Dermis microvascular lymphatic vessel endothelial cell (primary cell): ENCODE measurements at places on chromosomes 5 and 9. TPM values are rescaled to one million over a fixed set of nuclear protein-coding genes. Genes with fewer than 3 reads are reported as not detected.

- DNase-seq: no peak
Measured at GRCh38 chr9:132249690-132250089, 87.8 kb downstream of the NTNG2 start.

TLX3 gene
- not detected in 2 replicates for total RNA-seq

GRCh38 chr5:144566747-144567420 lies 396.2 kb downstream of the KCTD16 start:
- no peak for DNase-seq

DNA sequence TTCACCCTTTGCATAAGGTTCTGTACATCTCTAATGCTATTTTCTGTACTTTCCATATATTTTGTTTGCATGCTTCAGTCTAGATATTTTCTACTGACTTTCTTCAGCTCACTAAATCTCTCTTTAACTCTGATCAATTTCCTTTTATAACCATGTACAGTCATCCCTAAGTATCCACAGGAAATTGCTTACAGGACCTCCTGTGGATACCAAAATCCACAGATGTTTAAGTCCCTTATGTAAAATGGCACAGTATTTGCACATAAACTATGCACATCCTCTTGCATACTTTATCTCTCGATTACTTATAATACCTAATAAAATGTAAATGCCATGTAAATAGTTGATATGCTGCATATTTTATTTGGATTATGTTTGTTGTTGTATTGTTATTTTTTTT lies 442.1 kb downstream of the TLE4 start:
- DNase-seq: no peak

DNA sequence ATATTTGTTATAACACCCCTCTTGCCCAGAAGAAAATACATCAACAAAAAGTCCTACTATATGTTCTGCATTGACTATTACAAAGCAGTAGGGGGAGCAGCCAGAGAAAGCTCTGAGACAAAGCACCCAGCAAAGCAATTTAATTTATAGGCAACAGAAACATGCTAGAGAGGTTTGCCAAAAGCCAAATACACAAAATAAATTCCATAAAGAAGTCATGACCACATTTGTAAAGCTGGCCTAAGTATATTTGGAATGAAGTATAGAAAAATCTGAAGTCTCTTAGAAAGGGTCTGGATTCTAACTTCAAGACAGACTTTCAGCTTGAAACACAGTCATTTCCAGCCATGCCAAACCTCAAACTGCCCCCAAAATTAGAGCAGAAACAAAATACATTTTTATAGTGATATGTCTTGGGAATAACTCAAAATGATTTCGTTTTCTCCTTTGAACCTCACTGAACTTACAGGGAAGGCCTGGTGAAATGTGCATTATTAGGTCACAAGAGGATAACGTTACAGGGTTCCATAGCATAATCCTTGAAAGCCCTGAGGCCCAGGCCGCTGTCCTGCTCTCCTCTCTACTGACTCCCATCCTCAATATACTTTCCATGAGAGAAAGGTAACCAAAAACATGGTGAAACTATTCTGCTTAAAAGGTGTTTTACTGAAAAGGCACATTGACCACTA lies 451.8 kb downstream of the RAB3C start:
- peak; percentile 58 for DNase-seq

- no peak for DNase-seq
Measured at GRCh38 chr5:122607818-122608217, 167.1 kb upstream of the SNX2 start.

CHD1 gene
- total RNA-seq: 47.2 and 51.5 TPM in 2 replicates

- no peak for DNase-seq
Measured at GRCh38 chr9:93859431-93860215, 95.5 kb downstream of the BARX1 start.

DNA sequence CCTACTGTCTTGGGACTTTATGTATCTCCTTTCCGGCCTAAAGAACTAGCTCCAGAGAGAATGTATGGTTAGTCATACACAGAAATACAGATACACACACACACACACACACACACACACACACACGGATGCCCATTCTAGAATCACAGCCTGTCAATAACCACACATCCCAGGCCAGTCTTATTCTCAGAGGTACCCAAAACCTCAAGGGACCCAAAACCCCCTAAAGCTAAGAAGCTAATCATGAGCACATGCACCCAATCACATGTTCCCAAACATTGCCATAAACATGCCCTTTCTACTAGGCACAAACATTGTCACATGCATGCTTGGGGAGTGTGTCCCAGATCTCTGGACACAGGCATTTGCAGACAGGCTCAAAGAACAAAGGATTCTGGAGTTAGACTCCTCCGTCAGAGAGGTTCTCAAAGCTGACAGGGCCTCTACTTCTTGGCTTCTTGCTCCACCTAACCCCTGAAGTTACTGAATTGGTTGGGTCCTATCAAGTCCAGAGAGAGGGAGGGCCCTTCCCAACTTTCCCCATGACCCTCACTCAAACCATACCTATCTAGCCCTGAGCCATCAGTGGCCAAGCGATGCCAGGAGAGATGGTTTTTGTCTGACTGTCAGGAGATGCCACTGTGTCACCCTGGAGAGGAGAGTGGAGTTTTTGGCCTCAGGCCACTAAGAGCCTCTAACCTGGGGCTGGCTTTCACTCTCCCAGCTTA lies 78.7 kb downstream of the NRG2 start:
- no peak for DNase-seq

- peak; percentile 24 for DNase-seq
Measured at GRCh38 chr5:141841378-141842180, 36.6 kb downstream of the PCDH1 start.

DNA sequence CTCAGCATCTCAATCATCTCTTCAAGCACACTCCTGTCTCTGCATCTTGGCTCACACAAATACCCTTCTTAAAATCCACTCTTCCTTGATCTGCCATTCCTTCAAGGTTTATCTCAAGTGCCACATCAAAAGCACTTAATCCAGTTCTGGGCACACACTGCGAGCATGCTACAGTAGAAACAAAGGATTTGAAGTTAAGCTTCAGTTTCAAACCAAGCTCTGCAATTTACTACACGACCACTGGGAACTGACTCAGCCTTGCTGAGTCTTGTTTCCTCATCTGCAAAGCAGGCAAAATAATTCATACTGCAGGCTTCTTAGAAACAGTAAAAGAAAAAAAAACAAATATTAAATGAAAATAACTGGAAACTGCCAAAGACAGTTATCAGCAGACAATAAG lies 50.5 kb upstream of the CTNNAL1 start:
- DNase-seq: no peak

DNA sequence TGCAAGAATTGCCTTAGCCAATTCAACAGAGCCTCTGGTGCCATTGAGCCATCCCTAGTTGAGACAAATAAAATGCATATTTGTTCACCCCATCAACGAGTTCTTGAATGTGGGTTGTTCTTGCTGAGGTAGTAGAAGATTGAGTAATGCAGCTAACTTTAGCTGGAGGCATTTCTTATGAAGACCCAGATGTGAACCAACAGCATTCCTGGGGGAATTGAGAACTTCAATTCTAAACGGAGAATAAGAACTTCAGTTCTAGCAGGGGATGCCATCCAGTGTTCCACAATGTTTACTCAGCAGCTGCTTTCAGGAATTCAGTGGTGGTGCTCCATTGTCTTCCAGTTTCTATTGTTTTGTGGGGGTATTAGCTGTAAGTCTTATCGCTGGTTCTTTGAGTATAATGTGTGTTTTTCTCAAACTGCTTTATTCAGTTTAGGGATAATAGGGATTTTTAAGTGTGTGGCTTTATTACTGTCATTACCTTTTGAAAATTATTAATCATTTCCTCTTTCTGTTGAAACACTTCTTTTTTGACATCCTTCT lies 1968.2 kb upstream of the NUDT12 start:
- DNase-seq: no peak

DNA sequence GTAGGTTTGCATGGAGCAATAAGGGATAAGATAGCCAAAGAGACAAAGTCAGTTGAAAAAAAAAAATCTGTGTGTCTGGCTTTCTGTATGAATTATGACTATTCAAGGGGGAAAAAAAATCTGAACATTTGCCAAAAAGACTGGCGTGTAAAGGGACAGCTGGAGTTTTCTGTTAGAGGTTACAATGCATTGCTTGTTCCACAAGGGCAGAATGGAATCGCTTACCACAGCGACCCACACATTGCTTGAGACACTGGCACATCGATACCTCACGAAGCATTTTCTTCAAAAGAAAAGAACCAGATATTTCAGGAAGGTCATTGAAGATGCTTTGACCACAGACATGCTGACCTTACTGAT lies 327.8 kb downstream of the TMEM167A start:
- DNase-seq: peak; percentile 30
